Right kidney (tissue), 9 donors: ENCODE measurements at places on chromosomes 13 and 19.
A peak's percentile ranks its signal among the peaks of the same experiment; 100 is the strongest.

- DNase-seq, result peak; percentile 61
Observed at GRCh38 chr19:16077984-16078758, 1.9 kb downstream of the TPM4 start.

- DNase-seq, result no peak
Observed at GRCh38 chr13:23673354-23673753, 103.1 kb downstream of the TNFRSF19 start.

DNA sequence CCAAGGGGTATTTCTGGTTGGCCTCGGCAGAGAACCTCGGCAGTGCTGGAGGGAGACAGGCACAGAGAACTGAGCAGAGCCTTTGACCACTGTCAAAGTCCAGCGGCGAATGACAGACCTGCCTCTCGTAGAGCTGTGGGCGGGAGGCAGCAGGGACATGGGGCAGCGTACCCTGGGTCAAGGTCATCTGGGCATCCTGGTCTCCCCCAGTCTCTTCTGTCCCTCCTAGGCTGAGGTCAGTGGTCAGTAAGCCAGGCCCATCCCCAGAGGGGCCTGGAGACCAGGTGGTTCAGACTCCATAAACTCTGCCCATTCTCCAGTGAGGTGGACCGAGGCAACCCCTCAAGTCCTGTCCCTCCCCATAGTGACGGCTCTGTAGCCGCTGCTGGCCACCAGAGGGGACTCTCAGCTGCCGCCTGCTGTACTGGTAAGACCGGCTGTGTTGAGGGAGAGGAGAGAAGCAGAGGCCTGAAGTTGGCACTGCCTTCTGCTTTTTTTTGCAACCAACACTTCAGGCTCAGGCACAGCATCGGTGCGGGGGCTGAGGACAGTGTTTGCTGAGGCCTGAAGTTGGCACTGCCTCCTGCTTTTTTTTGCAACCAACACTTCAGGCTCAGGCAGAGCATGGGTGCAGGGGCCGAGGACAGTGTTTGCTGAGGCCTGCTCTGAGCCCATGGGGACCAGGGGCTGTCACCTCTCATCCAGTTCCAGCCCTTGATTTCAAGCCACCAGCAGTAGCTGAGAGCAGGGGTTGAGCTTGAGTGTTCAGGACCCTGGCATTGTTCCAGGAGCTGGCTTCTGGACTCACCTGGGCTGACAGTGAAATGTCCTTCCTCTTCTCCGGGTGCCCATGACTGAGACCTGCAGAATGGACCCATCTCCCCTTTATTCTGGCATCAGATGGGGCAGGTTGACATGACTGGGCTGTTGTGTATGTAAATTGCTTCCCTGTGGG lies at the start of gene PGLYRP2:
TSS of gene PGLYRP2 (minus strand) at position 111 of the 955 bp plus-strand sequence. CDS start 130 bp downstream, outside the sequence.
- peak; percentile 4 for DNase-seq

DNA sequence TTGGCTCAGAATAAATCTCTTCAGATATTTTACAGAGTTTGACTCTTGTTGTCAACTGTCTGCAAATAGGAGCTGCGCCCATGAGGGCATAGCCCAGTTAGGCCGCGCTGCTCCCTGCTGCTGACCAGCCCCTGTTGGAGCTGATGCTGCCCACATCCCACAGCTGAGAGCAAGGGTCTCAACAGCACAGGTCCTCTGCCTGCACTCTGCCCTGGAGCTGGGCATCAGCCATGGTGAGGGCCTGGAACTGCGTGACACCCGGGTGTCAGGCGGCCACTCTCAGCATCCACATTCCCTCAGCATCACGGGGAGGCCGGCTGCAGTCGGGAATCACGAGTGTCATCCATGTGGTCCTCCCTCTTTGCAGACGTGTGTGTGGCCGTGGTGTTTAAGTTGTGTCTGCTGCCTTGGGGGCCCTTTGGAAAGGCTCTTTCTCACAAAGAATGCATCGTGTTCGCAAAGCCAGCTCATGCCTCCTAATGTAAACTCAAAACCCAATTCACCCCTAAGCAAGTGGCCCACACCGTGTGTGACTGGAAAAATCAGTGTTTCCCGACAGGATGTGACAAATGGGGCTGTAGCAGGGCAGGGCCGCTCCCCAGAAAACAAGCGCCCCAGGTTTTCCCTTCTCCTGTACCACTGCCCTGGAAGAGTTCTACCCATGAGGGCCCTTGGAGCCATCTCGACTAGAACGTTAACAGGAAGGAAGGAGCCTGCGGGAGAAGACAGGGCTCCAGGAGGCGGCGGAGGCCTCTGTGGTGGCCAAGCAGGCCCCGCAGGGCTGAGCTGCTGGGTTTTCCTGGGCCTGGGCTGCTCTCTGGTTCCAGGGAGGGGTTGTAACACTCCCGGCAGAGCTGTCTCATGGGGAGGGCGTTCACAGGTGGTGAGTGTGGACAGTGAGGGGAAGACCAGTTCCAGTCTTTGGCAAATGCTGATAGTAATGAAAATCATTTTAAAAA lies 20.3 kb downstream of the ATP11A start:
- DNase-seq, result no peak

DNA sequence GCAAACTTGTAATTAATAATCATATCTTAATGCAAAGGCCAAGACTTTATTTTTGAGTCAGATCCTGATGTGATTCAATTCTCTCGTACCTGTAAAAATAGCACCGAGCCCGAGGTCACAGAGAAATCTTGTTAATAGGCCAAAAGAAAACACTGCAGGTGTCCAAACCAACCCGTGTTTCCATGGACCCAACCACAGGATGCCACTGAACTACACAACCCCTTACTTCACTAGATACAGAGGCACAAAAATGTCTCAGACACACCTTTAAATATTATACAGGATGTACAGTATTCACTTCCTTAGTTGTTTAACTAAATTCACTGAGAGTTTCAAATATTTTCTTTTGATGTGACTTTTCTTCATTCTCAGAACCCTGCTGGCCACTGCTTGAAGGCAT lies 530.9 kb downstream of the MYO16 start:
- DNase-seq, result no peak

DNA sequence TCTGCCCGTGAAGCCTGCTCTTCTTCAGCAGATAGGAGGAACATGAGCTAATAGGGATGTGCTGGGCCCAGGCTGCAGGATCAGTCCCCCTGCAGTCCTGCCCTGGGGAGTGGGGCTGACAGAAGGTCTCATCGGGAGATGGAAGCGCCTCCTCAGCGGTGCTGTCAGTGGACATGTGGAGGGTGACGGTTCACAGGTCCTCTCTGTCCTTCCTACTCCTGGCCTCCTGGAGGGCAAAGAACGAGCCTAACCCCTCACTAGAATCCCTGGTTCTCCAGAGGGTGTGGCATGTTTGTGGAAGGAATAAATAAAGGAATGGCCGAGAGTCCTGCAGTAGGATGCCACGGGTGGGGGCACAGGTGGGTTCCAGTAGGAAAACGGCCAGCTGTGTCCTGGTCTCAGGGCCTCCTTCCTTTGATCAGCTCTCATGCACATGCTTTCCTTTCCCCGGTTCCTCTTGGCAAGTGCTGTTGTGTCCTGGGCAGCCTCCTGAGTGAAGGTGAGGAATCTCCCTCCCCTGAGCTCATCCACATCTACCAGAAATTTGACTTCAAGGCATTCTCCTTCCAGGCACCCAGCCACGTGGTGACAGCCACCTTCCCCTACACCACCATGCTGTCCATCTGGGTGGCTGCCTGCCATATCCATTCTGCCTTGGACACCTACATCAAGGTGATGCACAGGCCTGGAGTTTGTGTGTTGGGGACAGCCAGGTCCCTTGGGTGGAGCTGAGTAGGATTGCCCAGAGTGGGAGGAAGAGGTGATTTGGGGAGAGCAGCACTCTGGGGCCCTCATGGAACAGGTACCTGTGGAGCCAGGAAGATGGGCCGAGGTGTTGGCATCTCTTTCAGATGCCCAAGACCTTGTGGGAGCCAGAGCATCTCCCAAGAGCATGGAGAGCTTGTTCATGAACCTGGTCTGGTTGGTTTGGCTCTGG lies 28.6 kb upstream of the ZNF492 start:
- no peak for DNase-seq

GRCh38 chr19:20664901-20665781 lies 3.8 kb upstream of the ZNF626 start:
- peak; percentile 55 for DNase-seq

DNA sequence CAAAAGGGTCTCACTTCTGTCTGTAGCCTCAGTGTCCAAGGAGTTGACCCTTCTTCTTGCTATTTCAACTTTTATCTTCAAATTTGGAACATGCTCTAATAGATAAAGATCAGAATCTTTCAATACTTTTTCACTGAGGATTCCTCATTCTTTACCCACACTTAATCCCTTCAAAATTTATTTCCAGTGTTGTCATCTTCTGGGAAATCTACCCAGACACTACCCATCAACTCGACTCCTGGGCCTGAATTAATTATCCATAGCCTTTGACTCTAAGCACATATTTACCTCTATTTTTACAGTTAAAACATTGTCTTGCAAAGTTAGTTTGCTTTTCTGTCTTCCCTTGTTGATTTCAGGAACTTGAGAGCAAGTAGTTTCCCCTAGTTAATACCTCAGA lies 1022.5 kb downstream of the PCDH9 start:
- DNase-seq, result no peak

- no peak for DNase-seq
Observed at GRCh38 chr13:37797631-37798030, 71.9 kb downstream of the TRPC4 start.

DNA sequence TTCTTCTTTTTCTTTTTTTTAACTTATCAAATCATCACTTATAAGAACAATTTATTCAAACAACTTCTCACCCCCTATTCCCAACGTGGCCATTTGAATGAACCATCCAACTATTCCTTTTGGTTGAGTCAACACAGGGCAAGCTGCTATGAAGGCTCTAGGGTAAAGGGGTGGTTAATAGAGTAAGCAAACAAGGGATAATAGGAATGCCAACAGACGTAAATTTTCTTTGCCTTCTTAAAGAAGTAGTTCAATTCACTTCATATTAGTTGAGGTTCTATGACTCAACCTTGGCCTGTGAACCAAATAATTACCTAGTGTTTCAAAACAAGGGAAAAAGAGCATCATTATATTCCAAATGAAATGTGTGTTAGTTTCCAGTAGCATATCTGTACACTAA lies 1383.8 kb upstream of the SLC10A2 start:
- DNase-seq, result no peak

- no peak for DNase-seq
Observed at GRCh38 chr19:8897106-8897505, 64.9 kb downstream of the MBD3L1 start.

DNA sequence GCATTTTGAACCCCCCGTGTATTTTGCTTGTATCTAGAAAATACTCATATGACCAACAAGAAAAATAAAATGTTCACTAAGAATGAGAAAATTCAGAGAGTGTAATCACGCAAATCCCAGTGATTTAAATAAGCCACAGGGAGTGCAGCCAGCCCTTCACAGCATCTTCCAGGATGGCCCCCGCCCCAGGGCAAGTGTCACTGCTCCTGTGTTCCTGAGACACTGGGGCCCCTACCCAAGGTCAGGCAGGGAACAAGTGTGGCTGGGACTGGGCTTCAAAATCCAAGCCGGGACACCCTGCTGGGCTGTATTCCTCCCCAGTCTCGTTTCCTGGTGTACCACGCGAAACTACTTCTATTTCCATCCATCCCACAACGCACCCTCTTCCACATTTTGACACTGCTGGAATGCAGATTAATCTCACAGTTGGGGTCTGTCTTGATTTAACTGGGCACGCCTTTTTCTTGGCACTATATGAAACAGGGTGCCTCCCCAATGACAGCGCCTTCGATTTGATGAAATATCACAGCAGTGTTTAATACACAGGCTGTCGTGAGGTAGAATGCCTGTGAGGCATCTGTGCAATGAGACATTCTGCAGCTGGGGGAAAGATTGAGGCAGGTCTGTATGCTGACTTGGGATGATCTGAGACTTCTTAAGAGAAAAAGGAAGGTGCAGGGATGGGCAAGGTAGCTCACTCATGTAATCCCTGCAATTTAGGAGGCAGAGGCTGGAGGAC lies 18.3 kb upstream of the CCNP start:
- no peak for DNase-seq

GRCh38 chr19:899336-900042 lies 6.2 kb downstream of the RNU6-9 start:
- DNase-seq, result no peak

- DNase-seq, result no peak
Observed at GRCh38 chr13:53778937-53779336, 750.3 kb downstream of the OLFM4 start.

DNA sequence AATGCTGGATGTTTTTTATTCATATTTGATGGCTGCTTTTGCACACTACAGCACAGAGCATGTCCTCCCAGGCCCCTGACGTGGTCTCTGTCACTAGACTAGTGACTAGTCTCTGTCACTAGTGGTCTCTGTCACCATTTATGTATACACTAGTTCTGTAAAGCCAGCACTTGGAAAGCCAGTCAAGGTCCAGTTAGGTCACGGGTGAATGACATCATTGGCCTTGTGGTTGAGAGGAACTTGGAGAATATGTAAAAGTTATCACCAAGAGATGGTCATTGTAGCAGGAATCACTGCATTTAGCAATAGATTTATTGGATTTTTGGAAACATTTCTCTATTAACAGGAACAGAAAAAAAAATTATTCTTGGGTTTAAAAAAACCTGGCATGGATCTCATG lies 72.9 kb downstream of the SHISA2 start:
- DNase-seq, result no peak

- no peak for DNase-seq
Observed at GRCh38 chr13:100611678-100612492, 23.3 kb upstream of the GGACT start.

DNA sequence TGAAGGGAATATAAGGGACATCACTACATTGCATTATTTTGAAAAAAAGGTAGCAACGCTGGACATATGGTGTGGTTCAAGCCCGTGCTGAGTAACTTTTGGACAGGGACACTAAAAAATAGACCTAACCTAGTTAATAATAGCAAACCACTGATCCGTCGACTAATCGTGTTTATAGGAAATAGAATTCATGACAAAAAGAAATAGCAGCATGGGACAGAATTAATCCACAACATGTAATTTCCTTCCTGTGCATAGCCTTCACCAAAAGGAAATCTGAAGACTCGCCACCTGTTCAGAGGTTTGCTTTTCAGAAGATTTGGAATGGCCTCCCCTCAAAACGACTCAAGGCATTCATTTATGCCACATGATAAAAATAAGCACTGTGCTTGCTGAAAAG lies 128.7 kb downstream of the FGF14 start:
- DNase-seq, result no peak
